ENCODE measurements at places on chromosomes 6 and 20.

DNA sequence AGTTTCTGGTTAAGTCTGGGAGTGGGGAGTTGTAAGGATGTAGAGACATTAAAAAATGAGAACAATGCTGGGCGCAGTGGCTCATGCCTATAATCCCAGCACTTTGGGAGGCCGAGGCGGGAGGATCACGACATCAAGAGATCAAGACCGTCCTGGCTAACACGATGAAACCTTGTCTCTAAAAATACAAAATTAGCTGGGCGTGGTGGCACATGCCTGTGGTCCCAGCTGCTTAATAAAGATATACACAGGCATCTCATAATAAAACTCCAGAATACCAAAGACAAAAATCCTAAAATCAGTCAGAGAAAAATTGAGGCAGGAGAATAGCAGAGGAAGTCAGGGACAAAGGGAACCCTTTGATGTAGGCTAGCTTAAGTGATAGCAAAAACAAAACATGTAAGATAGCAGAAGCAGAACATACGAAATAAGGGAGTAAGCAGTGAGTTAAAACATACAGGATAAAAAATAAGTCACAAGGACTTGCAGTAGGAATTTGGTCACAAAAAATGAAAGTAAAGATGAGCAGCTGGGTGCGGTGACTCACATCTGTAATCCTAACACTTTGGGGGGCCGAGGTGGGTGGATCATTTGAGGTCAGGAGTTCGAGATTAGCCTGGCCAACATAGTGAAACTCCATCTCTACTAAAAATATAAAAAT is 23.6 kb downstream of the DDX43 start:
- no peak for DNase-seq

GRCh38 chr20:57716202-57716601 is 6.4 kb upstream of the PMEPA1 start:
- no peak for DNase-seq

GRCh38 chr6:159056003-159056402 is 11.2 kb upstream of the TAGAP start:
- DNase-seq = no peak

DNA sequence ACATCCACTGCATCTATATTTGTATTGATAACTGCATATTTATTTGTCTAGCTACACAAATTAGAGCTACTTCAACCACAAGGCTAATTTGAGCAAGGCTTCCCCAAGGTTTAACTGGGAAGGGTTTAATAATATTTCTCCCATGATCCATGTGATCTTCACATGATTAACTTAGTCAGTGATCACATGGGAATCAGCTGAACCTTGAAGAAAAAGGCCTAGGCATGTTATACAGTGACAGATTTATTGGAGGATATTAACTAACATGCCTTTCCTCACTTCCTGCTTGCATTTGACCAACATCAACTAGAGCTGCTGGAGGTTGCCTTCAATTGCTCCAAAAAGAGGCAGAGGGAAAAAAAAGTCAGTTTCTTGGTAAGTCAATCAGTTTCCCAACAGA is 417.0 kb downstream of the HAO1 start:
- no peak for DNase-seq

- DNase-seq = no peak
These were observed 12.5 kb downstream of the TRIM26 start for GRCh38 chr6:30200551-30201281.

DNA sequence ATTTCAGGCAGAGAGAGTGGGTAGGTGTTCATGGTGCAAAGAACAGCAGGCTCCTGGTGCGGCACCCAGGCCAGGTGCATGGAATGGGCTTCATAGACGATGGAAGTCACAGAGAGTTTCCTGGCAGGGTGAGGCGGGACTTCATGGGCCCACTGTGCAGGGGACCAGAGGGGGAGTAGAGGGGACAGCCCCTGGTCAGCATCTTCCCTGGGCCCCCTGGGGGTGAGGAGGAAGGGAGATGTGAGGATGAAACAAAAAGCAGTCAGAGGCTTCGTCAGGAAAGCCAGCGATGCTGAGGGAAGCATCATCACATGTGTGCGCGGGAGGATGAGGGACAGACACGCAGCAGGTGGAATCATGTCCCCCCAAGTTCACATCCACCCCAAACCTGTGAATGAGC is 2.4 kb upstream of the THBS2 start:
- DNase-seq = no peak

DNA sequence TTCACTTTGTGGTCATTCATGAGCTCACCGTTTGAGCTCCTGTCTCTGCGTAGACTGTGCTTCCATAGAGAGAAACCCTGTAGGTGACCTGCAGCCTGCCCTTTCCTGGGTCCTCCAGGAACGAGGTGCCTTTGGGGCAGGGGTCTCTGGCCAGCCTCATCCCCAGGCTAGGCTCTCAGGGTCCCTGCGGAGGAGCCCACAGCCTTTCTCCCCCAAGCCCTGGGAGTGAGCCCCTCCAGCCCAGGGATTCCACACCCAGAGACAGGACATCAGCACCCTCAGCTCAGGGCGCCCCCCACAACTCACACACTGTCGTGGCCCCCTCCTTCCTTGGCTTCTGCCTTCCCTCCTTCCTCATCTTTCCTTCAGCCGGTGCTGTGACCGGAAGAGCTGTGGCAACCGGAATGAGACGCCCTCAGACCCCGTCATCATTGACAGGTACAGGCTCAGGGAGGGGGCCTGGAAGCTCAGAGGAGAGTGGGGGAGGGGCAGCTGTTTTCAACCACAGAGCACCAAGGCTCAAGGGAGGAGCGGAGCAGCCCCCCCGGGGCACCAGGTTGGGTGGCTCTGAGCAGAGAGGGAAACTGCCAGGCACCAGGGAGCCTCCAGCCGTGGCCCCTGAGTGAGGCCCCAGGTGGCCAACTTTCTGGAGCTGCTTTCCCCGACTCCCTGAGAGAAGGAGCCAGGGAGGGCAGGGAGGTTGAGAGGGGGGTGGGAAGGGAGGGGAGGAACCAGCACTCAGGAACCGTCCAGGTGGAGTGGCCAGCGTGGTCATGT is 16.8 kb downstream of the EBF4 start:
- DNase-seq = no peak

Measured in activated gamma-delta T cell (primary cell).